ENCODE measurements at places on chromosomes 2 and 18.

DNA sequence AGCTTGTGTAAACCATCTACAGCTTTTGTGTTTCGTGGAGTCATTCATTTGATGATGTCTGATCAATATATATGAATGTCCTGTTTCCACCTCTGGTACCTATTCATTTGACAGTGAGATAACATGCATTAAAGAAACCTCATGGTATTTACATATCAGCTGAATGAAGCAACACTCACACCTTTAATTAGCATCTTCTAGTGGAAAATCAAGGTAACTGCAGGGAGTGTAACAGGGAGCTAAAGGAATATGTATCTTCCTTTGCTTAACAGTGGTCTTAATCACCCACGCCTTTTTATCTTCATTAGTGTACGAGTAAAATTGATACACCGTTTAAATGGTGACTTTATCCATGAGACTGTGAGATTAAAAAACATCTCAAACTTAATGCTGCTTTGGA is 15.6 kb downstream of the SLC39A10 start:
- no peak for DNase-seq

GRCh38 chr18:55351241-55351691 is 236.7 kb downstream of the TCF4 start:
- DNase-seq = no peak

DNA sequence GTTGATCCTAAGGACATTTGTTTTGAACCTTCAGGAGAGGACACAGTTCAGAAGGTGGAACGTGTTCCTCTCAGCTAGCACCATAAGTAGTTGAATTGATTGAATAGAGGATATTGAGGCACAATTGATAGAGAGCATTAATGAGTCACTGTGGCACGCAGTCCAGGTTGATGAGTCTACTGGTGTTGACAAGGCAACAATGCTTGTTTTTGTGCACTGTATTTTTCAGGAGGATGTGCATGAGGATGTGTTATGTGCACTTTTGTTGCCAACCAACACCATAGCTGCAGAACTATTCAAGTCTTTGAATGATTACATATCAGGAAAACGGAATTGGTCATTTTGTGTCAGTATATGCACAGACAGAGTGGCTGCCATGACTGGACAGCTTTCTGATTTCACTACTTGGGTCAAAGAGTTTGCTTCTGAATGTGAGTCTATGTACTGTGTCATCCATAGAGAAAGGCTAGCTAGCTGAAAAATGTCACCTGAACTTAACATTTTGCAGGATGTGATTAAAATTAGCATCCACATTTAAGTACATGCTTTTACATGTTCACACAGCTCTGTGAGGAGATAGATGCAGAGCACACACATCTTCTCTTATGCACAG is 140.1 kb upstream of the B3GNT2 start:
- DNase-seq = no peak

GRCh38 chr2:54879598-54880332 is 156.3 kb downstream of the EML6 start:
- DNase-seq = no peak

- no peak for DNase-seq
Observed at GRCh38 chr2:61938511-61938910, 33.0 kb downstream of the COMMD1 start.

DNA sequence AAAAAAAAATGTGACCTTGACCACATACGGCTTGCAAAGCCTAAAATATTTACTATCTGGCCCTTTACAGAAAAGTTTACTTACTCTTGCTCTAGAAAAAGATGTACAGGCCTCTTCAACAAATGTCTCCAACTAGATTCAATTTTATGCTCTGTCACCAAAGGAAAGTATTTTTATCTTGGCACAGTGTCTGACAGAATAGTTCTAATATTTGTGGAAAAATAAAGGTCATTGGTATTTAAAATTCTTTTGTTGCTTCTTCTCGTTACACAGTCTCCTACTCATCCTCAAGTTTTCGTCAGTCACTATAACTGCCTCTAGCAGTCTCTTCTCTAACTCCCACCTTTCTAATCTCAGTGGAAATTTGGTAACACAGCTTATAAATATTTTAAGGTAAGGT is 1.4 kb downstream of the RBKS start:
- no peak for DNase-seq

DNA sequence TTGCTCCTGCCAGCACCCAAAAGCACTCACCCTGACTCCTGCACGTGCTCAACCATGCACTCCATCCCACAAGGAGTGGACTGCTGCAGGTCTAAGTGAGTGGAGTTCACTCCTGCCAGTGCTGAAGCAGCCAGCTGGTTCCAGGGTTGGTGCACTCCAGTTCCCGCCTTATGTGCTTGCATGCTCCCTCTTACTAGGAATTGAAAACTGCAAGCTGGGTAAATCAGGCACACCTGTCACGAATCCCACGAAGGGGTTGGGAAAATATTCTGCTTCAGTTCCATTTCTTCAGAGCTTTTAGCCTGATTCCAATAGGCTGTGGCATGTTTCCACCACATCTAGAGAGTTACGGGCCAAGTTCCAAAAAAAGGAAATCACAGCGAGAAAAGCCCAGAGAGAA is 1365.5 kb upstream of the CHAC2 start:
- no peak for DNase-seq

- no peak for DNase-seq
Observed at GRCh38 chr18:74066018-74066417, 81.6 kb downstream of the FBXO15 start.

DNA sequence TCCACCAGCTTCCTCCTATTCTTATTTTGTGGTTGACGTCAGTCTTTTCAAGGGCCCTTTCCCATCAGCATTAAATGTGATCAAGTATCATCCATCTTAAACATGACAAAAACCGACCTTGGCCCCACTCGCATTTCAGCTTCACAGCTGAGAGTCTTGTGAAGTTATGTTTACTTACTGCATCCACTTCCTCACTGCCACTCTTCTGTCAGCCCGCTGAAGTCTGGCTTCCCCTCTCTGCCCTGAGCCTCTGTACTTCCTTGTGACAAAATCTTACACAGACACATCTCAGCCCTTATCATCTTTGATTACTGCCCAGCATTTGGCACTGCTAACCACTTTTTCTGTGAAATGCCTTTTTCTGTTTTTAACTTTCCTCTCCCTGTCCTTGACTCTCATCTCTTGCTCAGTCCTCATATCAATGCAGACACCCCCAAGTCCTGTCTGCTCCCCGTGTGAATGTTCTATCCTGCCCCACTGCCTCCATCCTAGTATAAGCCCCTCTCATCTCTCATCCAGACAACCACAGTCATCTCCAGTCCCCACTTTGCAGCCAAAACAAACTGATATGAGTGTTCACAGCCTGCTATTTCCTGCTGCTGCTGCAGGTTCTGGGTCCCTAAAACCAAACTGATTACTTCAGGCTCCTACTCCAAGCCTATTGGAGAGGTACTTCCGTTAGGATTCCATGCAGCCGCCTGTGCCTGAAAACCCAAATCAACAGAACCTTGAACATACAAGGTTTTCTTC is 31.4 kb downstream of the FOSL2 start:
- DNase-seq = no peak

GRCh38 chr2:8138923-8139667 is 542.8 kb upstream of the ID2 start:
- DNase-seq = no peak
